HAP-1 (cell line): ENCODE measurements at places on chromosomes 12 and 14.

- no peak for DNase-seq
Measured at GRCh38 chr12:318759-319515, 56.3 kb upstream of the SLC6A13 start.

- DNase-seq: no peak
Measured at GRCh38 chr12:65656156-65656882, 168.0 kb upstream of the HMGA2 start.

GRCh38 chr12:123683964-123684363, 13.1 kb downstream of the TCTN2 start:
- no peak for DNase-seq

DNA sequence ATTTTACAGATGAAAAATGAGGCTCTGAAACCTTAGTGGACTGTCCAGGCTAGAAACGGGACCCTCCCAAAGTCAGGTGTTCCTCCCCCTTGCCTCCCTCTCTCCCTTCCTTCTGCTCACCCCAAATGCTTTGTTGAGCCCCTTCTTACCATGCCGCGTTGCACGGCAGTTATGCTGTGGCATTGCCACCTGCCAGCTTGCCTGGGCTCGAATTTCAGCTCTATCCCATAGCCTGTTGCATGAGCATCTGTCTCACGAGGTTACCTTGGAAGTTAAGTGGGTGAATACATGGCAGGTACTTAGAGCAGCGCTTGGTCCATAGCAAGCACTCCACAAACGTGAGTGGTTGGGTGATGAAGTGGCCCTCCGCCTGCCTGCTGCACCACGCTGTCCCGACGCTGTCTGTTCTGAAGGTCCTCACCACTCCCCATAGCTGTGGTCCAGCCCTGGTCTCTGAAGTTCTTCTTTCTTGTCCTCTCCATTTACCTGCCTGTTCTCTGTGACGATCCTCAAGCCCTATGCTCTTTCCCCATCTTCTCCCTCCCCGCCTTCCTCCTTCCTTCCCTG, 269.9 kb downstream of the CACNA1C start:
- DNase-seq: no peak

DNA sequence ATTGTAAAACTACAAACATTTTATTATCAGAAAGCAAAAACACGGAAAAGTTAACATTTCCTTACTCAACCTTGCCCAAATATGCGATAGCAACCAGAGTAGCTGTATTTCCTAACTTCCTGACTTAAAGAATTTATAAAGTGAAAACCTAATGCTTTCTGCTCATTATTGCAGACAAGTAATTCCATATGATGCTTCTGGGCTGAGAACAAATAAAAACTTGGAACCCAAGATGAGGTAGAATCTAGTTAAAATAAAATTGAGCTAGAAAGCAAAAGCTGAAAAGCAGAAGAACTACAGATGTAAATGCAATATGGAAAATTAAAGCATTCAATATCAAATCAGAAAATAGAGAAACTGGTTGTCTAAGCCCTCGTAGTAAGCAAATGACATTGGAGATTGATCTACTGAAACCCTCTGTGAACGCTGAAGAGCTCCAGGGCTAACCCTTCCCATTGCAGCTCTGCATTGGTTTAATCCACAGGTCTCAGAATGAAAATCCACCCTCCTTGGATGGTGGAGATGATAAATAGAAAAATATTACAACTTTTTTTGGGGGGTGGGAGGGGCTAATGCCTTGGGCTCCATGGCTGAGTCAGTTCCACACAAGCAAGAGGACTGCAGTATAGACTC, 40.7 kb downstream of the CORO1C start:
- no peak for DNase-seq

DNA sequence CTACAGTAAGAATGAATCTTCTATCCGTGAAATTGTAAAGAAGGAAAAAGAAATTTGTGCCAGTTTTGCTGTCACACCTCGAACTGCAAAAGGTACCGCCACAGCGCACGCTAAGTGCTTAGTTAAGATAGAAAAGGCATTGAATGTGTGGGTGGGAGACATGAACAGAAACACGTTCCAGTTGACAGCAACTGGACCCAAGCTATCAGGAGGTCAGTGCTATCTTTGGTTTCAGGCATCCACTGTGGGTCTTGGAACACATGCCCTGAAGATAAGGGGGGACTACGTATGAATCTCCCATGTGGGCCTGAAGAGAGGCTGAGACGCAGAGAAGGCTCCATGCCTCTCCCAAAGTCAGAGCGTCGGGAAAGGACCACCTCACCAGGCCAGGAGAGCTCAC, 9.8 kb downstream of the IFFO1 start:
- no peak for DNase-seq
